ENCODE measurements at places on chromosomes 3 and 15.

DNA sequence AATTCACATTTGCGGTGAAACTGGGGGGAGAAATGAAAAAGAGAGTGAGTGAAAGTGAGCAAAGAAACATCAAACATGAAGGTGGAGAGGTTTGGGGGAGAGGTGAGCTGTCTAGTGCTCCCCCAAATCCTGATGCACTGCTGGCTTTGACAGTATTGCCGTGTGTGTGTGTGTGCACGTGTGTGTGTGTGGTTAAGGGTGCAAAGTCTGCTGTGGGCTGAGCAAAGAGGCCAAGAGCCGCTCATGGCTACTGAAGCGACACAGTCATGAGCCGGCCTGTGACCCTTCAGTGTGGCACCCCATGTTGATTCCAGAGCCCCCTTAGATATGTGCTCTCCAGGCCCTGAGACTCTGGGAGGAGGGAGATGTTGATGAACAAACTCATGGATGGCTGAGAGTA is 94.3 kb downstream of the DGKG start:
- DNase-seq: no peak

- no peak for DNase-seq
These were observed 1059.2 kb downstream of the OTOL1 start for GRCh38 chr3:162555761-162556160.

DNA sequence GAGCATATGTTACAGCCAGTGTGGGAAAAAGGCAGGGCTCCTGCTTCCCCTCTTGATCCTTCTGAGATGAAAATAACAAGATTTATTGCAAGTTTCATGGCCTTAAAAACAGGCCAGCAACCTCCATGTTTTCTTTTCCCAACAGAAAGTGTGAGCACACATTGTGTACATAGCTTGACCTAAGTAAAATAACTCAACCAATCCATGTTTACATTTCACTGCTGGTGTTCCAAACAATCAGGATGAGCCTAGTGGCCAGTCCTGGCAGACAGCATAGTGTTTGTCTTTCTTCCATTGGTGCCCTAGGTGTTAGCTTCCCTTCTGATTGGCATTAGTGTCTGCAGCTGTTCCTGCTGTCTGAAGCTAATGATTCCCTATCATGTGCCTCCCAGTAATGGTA is 847.7 kb downstream of the EPHA3 start:
- DNase-seq: no peak

DNA sequence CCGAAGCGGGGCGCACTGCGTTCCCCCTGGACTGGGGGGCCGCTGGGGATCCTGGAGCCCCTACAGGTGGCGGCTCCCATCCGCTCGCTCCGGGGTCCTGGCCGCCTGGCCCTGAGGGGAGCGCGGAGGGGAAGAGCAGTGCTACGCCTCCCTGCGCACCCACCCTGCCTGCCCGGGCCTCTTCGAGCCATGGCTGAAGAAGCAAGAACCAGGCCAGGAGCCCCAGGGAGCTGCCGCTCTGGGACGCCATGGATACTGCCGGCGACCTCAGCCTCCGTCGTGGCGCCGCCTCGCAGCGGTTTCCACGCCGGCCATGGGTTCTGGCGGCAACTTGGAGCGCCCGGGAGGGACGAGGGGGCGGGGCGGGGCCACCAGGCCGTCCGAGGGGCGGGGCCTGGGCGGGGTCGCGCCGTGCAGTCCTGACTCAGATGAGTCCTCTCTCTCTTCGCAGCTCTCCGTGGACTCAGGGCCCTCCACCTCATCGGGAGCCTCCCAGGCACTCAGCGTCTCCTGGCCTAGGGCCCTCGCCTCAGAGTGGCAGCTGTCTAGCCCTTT is 50.9 kb downstream of the MYL3 start:
- DNase-seq: no peak

GRCh38 chr15:49697121-49697520 is 76.3 kb downstream of the DTWD1 start:
- DNase-seq: no peak

DNA sequence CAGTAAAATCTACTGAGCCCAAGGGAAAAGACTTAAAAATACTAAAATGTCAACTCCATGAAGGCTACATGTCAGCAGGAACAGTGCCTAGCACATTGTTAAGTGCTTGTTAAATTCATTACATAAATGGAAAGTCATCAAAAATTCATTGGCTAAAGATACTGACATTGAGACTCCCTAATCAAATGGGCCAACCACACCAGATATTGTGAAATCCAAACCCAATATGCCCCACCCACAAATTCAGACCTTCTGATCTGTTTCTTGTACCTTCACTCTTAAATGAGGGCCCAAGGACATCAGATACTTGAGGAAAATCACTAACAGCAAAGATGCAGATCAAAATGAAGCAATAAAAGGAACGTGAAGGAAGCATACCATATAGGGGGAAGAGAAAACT is 20.7 kb downstream of the MRPS22 start:
- no peak for DNase-seq

GRCh38 chr3:56702490-56703315 is 19.6 kb upstream of the TASOR start:
- DNase-seq: no peak

- no peak for DNase-seq
These were observed 51.2 kb upstream of the PCSK6 start for GRCh38 chr15:101540480-101541239.

GRCh38 chr3:109532257-109533216 is 195.2 kb upstream of the DPPA4 start:
- no peak for DNase-seq

DNA sequence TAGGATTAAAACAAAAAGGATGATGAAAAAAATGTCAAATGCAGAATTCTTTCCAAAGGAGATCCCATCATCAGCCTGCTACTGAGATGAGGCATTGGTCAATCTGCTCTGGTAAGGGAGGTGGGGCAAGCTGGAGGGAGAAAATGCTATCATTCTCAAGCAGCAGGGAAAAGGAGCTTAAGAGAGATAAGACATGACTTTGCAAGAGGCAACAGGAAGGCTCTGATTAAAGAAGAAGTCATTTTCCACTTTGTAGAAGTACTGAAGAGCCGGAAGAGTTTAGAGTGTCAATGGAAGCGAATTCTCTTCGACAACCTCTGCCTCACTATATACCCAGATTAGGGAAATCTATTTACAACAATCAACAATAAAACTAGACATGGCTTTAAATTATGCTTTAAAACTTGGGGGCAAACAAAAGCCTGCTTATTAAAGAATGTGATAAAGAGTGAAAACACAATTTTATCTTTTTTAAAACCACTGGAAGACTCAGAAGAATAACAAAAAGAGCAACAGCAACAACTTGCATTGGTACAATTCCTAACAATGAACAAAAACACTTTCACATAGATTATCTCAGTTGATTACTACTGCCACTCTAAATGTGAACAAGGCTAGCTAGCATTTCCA is 81.8 kb upstream of the NANOGP8 start:
- DNase-seq: no peak

DNA sequence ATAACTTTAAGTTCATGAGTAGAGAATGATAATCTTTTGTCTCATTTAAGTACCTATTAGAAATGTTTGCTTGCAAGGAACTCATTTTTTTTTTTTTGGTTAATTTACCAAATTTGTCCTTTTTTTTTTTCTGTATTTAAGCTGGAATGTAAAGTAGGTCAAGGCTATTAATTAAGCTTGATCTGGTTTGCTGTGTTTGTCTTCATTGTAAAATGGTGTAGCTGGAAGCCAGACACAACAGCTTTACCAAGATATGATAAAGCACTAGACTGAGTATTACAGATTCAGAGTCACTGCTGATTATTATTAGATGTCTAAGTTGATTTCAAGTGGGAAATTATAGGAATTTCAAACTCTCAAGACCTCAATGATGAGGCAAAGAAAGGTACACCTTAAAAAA is 15.0 kb upstream of the ZPLD1 start:
- DNase-seq: no peak

DNA sequence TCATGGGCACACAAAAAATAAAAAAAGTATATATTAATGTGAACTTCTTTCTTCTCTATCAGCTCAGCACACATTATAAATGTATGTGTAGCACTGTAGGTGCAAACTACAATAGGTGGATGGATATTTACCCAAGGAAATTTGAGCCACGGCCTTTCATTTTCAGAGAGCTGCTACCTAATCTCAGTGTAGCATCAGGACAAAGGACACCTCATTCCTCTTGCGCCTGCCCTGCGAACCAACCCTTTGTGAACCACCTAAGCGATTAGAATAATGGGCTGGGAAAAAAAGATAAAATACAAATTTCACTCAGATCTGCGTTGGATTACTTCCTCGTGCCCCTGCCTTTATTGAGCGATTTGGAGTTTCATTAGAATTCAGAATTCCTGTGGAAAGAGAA is 263.2 kb downstream of the NR2F2 start:
- DNase-seq: no peak

GRCh38 chr3:120764206-120764605 is 21.7 kb downstream of the GTF2E1 start:
- no peak for DNase-seq

DNA sequence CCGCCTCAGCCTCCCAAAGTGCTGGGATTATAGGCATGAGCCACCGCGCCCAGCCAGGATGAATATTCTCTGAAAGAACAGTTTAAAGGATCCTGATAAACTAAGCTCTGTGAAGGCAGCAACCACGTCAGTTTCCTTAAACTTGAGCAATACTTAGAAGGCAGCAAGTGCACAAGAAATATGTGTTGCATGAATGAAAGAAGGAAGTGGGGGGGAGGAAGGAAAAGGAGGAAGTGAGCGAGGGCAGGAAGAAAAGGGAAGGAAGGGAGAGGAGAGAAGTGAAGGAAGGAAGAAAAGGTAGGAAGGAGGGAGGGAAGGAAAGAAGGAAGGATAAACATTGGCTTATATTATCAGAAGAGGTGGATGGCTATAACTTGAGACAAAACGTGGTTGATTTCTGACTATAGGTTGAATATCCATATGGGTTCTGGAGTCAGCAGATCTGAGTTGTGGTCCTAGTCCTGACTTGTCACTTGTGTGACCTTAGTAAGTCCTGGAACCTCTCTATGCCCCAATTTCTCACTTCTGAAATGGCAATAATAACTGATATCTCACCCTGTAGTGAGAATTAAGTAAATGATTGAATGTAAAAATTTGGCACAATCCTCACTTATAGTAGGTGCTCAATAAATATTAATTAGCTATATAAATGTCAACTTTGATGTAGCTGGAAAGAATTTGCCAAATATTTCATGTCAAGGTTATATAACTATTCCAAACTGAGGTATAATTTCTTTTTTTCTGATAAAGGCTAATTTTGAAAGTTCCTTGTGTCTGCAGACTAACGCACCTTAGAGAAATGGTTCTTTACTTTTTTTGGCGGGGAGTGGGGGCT is 12.0 kb upstream of the SEMA4B start:
- no peak for DNase-seq

DNA sequence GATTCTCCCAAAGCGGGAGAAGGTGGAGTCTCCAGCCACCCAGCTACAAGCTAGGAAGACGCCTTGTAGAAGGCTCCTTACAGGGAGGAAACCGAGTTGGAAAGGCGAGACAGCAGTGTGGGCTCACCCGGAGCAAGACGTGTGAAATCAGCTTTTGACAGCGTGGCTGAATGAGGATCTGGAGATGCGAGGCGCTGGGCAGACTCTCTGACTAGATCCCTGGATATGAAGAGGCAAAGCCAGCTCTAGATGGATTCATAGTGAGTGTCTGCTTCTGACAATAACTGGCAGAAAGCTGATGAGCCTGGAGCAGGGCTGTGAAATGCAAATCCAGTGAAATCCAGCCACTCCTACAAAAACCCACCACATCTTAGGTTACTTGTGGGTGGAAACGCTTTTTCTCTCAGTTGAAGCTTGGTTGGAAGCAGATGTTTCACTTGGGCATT is 41.0 kb downstream of the GOLGA6A start:
- no peak for DNase-seq

- DNase-seq: no peak
These were observed 144.3 kb upstream of the MRPS22 start for GRCh38 chr3:139199421-139200010.

GRCh38 chr15:85545185-85545584 is 164.8 kb downstream of the AKAP13 start:
- DNase-seq: no peak

- DNase-seq: no peak
These were observed 202.2 kb upstream of the TP63 start for GRCh38 chr3:189429019-189429418.

DNA sequence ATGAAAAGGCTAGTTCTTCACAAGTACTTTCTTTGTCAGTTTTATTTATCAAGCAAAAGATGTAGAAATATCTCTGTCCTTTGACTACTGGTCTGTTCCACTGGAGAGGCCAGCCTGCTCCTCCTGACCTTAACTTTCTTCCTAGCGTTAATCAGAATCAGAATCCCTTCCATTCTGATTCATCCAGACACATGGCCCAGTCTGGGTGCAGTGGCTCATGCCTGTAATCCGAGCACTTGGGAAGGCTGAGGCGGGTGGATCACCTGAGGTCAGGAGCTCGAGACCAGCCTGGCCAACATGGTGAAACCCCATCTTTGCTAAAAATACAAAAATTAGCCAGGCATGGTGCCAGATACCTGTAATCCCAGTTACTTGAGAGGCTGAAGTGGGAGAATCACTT is 32.0 kb upstream of the MANF start:
- DNase-seq: no peak

DNA sequence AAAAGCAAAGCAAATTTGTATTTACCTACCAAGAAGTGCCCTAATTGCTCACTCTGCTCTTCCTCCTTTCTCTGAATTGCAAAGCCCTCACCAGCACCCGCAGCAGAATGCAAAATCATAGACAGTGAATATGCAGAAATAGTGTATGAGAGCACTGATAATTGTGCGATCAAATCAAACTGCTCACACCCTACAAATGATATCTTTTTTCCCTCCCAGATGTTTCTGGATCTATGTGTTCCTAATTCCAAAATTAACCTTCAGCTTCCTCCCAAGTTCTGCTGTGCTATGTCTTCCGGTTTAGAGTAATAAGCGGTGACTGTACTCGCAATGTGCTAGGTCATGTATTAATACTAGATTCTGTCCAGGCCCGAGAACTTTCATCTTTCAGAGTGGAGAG is 3.4 kb downstream of the GHSR start:
- DNase-seq: no peak

DNA sequence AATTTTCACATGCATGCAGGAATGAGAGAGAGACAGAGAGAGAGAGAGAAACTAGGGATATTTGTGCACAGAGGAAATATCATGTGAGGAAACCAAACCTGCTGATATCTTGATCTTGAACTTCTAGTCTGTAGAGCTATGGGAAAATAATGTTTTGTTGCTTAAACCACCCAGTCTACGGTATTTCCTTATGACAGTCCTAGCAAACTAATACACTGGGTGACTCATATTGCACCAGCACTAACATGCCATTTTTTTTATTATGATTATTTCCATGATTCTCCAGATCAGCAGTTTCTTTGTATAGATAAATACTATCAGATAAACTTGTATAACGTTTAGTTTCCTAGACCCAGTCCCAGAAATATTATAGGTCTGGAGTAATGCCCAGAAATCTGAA is 1259.0 kb downstream of the ZPLD1 start:
- no peak for DNase-seq

Data from anterior cingulate cortex (tissue), 58 donors.